ENCODE measurements at places on chromosomes 1 and 21. TPM values are rescaled to one million over a fixed set of nuclear protein-coding genes. Genes with fewer than 3 reads are reported as not detected.

DNA sequence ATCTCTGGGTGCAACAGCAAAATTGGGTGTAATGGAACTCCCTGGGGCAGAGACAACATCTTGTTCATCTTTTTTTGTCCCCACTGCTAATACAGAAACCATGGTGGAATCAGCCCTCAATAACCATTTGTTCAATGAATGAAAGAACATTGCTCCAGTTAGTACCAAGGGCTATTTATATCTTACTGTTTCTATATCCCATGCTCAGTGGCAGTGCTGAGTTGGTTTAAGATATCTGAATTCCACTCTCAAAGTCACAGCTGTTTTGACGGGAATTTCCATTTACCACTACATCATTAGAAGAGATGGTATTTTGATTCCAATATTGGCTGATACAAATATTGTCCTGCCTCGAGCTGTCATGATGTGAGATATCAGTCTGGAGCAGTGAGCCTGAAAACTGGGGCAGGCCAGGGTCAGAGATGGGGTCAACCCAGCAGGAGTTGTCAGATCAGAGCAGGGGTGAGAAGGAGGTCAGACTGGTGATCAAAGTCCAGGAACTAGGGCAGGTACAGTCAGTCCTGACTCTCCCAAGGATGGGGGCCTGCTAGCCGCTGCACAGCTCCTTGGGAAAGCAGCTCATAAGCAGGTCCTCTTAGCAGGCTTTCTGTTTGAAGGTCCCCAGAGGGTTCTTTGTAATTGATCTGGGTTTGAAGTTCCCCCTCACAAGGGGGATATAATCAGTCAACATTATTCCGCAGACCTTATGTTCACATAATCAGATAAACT, 5.8 kb upstream of the PHC2 start:
- H3K4me1 ChIP-seq, result no peaks in the 10 kb centered on the region
- H3K4me3 ChIP-seq, result no peak overlapping the region
- H3K27ac ChIP-seq, result no peak overlapping the region
- no peaks in the 10 kb centered on the region for H3K36me3 ChIP-seq
- no peak for DNase-seq
- H3K27me3 ChIP-seq, result no peaks in the 10 kb centered on the region

DNA sequence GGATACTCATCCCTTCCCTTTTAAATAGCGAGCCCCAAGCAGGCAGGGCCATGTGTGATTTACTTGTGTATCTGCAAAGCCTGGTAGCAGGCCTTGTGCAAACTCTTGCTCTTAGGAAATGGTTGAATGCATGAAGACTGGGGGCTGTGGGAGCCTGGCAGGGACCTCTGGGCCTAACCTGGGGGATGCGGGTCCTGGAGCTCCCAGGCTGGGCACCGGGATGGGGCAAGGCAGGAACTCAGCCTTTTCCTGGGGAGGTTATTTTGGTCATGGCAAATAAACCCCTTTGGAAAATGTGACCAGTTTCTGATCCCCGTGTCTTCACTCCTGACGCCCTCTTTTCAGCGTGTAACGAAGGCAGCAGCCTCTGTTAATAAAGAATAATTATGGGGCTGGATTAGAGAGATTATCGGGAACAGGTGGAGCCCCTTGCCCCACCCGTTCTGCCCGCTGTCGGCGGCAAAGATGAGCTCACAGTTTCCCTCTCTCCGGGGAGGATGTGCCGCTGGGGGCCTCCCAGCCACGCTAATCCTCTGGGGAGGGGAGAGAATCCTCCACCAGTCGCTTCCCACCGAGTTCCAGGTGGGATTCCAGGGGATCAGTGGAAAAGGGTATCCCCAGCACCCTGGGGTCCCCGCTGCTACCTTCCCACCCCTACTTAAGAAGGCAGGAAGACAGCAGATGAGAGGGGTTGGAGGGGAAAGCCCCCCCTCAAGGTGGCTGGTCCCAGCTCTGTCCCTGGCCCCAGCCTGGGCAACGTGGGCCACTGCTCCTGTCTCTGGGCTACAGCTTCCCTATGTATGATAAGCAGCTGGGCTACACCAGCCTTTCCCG, 69.7 kb upstream of the WNT4 start:
- no peak overlapping the region for H3K27ac ChIP-seq
- H3K4me1 ChIP-seq, result no peaks in the 10 kb centered on the region
- no peak overlapping the region for H3K4me3 ChIP-seq
- H3K36me3 ChIP-seq, result no peaks in the 10 kb centered on the region
- DNase-seq, result no peak

DNA sequence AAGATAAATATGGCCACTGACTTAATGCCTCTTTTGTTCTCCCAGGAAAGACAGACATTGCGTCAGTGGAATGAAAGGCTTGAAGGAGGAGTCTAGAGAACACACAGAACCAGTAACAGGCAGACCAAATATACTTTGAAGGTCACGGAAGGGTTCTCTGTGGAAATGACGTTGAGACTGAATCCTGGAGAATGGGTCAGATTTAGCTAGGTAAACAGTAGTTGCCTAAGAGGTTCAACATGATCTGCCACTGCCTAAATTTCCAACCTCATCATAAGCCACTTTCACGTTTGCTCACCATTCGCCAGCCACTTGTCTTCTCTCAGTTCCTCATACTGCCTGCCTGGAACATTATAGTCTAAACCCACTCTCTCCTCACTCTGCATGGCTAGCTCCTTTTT, 20.5 kb downstream of the PLA2G4A start:
- no peaks in the 10 kb centered on the region for H3K27me3 ChIP-seq
- no peak for DNase-seq
- H3K4me1 ChIP-seq, result peaks cover 4% of the 10 kb centered on the region
- H3K27ac ChIP-seq, result peak overlapping the region; percentile 39
- no peaks in the 10 kb centered on the region for H3K36me3 ChIP-seq

Gene ARHGAP29
- total RNA-seq, result 7.5 TPM

Gene GNAT2
- not detected for total RNA-seq

Gene KCNJ9
- not detected for total RNA-seq

Gene RGS1
- 0.55 TPM for total RNA-seq

Gene ATXN7L2
- total RNA-seq, result 2.0 TPM
